T-helper 9 cell (primary cell): ENCODE measurements at places on chromosomes 5 and 9.
A peak's percentile ranks its signal among the peaks of the same experiment; 100 is the strongest.

GRCh38 chr5:4720831-4721230 lies 419.3 kb upstream of the ADAMTS16 start:
- DNase-seq, result no peak

DNA sequence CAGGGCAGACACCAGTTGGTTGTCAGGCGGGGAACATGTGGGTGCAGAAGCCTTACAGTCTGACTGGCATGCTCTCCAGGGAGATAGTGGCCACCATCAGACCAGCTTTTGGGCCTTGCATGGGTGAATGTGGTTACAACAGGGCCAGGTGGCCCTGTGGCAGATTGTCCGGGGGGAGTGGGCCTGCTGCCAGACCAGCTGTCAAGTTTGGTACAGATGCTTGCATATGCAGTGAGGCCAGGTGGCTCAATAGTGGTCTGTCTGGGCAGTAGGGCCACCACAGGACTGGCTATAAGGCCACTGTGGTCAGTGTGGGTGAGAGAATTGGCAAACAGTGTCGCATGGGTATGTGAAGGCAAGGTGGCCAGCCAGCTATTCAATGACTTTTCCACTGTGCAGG lies 148.7 kb downstream of the FAM174A start:
- no peak for DNase-seq

DNA sequence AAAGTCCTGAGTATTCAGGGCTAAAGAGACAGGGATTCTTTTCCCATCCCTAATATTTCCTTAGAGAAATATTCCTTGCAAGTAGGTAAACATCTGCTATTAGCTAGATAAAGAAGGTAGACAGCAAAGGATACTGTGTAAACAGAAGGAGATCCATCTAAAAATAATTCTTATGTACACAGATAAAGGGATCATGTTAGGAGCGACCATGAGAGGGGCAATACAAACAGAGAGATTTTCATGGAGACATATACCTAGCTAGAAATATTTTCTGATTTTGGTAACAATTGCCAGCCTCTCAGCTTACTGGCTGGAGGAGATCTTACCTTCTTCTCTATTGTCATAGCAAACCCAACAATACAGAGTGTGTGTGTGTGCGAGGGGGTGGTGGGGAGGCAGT lies 184.6 kb upstream of the DMAC1 start:
- DNase-seq, result no peak

GRCh38 chr9:126296687-126297086 lies 29.9 kb upstream of the MVB12B start:
- no peak for DNase-seq

DNA sequence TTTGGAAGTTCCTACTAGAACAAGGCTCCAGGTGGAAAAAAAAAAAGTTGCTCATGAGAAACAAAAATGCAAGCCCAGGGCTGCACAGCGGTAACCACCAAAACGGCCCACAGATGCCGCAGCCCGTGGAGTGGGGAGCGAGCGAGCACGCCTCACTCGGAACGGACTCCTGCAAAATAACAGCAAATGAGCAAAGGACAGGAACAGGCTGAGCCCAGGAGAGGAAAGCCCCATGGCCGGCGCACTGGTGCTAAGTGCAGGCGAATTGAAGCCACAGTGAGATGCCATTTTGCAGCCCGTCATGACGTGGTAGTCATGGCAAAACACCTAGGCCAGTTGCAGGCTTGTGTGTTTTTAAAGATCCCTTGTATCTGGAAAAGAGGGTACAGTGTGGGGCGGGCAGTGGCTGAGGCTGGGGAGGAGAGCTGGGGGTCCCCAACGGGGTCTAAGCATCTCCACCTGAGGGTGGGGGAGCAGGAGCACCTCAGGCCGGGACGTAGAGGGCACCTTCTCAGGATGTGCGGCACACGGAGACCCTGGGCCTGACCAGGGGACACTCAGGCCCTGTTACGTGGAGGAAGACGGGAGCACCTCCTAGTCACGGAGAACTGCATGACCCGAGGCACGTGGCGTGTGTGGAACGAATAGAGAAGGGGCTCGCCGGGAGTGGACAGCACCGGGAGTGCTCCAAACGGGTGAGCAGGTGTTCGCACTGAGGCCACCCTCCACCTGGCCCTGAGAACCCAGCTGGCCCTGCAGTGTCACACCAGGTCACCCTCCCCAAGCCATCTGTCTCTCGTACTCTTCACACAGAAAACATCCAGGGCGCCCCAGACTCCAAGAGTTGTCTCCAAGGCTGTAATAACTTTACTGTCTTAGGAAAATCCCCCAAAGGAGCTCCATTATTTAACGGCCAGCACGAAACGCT lies 10.7 kb downstream of the GRM6 start:
- no peak for DNase-seq

GRCh38 chr9:108389056-108389455 lies 466.7 kb downstream of the ACTL7B start:
- no peak for DNase-seq

- DNase-seq, result no peak
These were observed 22.8 kb upstream of the DUSP1 start for GRCh38 chr5:172793577-172794488.

GRCh38 chr9:33415501-33416038 lies 13.2 kb upstream of the AQP7 start:
- peak; percentile 98 for DNase-seq

DNA sequence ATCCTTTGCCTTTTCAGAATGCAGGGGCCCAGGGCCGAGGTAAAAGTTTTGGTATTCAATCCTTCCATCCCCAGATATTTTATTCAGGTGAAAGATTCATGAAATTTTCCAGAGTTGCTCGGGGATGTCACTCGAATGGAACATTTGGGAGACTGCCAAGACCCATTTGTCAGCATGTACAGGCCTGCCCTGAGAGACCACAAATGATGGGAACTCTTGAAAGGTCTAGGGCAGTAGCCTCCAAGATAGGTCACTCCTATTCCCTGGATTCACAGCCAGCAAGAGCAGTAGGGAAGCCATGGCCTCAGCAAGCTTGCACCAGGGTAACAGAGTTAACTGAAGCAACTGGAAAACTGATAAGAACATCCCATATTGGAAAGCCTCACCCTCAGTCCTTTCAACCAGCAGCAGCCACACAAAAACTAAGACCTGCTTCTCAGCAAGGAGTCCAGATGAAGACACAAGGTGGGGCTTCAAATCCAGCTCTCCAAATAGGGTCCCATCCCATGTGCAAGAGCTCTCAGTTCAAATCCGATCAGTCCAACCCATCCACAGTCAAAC lies 12.5 kb downstream of the CARD6 start:
- no peak for DNase-seq

GRCh38 chr9:130243015-130243881 lies 22.3 kb upstream of the HMCN2 start:
- peak; percentile 83 for DNase-seq

DNA sequence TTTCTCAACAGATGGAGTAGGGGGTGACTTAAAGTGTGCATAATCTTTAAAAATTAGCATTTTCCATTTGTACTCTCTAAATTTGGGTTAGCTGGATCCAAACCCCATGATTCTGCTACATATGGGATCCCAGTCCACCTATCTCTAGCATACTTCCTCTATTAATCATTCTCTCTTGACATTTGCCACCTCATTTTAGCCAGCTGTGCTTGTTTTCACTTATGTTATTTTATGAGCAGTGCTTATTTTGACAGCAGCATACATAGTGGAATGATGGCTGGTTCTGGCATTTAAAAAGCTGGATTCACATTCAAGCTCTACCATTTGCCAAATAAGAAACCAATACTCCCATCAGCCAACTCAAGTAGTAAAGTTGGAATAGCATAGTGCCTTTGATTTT lies 22.5 kb upstream of the SNX18 start:
- DNase-seq, result no peak

DNA sequence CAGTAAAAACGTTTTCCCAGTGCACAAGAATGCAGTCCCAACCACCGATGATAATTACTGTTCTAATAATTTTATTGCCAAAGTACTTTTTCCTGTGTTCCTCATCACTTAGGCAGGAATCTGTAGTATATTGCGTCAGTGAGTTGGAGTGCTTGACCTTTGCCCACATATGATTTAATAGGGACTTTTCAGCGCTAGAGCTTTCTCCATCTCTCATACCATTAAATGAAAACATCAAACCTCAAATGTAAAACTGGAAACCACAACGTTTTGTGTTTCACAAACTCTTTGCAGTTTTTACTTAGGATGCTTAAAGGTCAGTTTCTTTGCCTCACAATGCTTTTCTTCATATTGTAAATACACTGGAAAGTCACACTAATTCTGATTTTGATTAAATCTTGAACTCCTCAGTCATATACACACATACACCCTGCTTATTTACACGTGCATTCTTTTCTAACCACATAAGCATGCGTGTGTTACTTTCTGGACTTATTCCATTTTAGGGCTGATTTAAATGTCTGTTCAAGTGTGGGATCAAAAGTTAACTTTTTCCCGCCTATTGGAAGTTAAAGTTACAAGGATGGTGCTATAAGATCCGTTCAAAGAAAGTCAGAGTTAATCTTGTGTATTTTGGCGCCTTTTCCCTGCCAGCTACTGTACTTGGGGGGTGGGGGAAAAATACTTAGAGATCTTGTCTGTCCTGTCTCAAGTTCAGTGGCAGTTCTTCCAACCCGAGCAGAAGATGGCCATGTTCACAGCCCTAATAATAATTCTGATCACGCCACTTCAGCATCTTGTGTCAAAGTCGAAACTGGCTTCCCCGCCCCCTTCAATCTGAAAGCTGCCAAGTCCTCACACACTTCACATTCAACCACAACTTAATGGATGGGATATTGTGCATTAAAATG lies 6.6 kb upstream of the NFIB start:
- DNase-seq, result no peak

DNA sequence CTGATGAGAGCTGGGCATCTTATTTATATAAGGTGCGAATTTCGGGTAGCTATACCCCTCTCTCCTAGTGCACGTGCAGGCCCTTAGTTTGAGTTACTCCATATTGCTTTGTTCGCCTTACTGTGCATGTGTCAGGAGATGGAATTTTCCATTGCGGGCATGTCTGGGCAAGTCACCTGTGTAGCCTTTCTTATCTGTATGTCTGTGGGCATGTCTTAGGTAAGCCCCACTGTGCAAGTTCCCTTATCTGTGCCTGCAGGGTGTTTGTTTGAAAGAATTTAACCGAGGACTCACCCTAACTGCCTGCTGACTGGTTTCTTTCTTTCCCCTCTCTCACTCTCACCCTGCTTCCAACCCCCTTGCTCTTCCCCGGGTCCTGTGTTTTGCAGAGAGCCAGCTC lies 140.7 kb upstream of the RANBP3L start:
- DNase-seq, result no peak

- DNase-seq, result no peak
These were observed 68.7 kb upstream of the WDR41 start for GRCh38 chr5:77560677-77561263.

DNA sequence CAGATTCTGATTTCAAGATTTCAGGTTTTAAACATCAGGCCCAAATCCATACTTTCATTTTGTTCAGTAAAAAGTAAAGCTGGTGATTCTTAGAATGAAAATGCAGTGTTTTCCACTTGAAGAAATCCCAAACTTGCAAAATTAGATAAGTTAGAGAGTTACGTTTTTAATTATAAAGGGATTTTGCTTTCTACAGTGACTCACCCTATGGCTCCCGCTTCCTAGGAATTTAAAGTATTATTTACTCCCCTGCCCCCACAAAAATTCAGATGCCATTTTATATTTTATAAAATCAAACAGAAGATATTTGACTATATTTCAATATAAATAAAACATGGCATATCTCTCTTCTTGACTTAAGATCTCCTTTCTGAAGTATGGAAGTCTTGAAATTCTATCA lies 402.9 kb downstream of the ZSWIM6 start:
- DNase-seq, result no peak

GRCh38 chr5:95177456-95177855 lies 107.4 kb downstream of the MCTP1 start:
- no peak for DNase-seq

GRCh38 chr9:126125577-126125976 lies 201.1 kb upstream of the MVB12B start:
- DNase-seq, result no peak

DNA sequence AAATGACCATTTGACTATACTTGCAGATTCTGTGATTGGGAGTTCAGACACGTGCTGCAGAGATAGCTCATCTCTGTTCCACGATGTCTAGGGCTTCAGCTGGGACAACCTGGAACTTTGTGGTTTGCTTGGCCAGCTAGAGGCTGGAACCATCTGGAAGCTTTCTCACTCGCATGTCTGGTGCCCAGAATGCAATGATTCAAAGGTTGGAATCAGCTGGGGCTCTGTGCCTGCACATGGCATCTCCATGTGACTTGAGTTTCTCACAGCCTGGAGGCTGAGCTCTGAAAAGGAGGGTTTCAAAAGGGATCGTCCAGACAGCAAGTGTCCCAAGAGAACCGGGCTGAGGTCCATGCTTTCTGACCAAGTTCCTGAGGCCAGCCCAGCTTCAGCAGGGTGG lies 465.2 kb downstream of the GADD45G start:
- DNase-seq, result no peak

DNA sequence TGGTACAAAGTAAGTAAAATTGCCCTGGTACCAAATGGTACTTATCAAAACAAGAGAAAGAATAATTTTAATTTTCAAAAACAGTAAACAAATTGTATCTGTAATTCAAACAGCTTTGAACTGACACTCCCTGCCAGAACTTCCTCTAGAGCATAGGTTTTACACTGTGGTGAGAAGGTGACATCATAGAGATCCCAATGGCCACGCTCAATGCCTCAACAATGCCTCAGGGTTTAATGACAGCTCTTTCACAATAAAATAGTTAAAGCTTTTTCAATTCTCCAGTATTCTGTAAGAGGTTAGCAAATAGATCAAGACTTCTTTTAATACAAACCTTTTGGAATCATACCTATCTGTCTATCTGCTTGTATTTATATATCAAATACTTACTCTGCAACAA lies 437.1 kb downstream of the PRR16 start:
- DNase-seq, result no peak

GRCh38 chr5:16615741-16616535 lies 859 bp downstream of the RETREG1 start:
- DNase-seq, result peak; percentile 2

DNA sequence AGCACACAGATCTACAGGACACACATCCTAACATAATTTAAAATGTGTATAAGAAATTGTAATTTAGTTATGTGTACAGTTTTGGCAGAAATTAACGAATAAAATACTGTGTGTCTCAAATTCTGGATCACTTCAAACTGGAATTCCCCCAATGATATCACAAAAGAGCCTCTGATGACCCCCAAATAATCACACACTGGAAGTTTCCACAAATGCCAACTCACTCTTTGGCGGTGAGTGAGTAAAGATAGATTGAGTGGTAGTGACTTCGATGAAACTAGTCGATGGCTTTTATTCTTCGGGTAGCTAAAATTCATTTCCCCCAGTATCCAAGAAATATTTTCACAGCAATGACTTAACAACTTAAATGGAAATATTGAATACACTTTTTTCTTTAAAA lies 2.2 kb downstream of the ZNF366 start:
- DNase-seq, result no peak
